ENCODE measurements at places on chromosomes 7 and 10.

- DNase-seq: no peak
These were observed 95.8 kb upstream of the AGBL3 start for GRCh38 chr7:134890246-134891240.

DNA sequence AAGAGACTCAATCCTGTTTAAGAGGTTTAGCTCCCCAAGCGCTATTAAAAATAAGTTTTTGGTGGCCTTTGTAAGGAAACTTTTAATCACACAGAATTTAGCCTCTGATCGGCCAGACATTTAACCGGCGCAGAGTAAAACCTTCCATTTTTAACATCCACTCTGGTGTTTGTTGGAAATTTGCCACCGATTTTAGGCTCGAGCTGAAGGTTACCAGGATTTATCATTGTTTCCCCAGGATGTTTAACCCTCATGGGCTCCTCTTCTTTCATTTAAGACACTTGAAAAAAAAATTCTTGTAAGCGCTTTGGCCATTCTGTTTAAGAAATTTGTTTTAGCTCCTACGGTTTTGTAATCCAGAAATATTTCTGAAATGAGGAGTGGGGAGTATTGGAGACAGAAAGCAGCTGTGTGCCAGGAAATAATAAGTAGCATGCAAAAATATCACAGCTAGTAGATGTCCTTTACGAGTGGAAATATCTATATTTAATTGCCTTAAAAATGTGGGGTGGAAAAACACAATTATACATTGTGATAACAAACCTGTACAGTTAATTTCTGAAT, 3.4 kb downstream of the NEUROD6 start:
- DNase-seq: no peak

GRCh38 chr7:30330134-30331111, 46.0 kb downstream of the ZNRF2 start:
- DNase-seq: no peak

- peak; percentile 86 for DNase-seq
These were observed 5.3 kb upstream of the TMEM139 start for GRCh38 chr7:143279186-143280098.

- DNase-seq: no peak
These were observed at the start of gene C7orf33 for GRCh38 chr7:148590471-148590870. TSS of gene C7orf33 (plus strand) at chr7:148590766. CDS start at chr7:148590926, 160 bp downstream.

DNA sequence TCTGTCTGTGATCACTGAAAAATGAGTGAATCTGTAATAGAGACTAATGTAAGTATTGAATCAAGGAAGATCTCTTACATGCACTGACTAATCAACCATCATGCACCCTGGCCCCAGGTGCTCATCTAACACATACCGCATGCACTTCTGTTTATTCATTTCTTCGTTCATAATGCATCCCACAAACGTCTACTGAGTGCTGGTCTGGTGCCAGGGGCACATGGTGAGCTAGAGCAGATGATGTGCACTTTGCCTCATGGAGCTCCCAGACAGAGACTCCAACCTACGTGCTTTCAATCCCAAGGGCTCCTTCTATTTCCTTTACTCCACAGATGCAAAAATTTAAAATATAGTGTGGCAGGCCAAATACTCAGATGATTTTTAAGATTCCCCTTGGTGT, 10.7 kb downstream of the C10orf90 start:
- no peak for DNase-seq

DNA sequence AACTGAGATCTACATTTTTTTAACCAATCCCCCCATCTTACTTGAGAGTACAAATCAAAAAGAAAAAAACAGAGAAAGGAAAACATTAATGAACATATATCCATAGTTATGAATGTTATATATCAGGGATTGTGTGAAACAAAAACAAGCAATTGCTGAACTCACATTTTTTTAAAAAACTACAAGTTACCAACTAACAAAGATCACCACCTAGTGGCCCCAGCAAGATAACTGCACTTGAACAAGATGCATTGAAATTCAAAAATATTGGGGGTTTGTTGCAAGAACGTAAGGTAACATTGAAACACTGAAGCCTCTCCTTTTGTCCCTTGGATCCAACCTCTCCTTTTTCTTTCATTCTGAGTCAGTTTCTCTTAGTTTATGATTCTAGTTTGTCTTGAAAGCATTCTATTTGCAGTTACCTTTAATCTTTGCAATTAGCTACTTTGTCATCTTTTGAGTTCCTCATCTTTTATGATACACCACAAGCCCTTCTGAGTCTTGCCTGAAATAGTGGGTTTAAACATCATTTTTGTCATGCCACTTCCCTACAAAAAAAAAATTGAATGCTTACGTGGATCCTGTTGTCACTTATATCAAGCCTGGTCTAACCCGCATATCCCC, 87.3 kb upstream of the TES start:
- DNase-seq: peak; percentile 1

GRCh38 chr10:11663763-11664555, 52.5 kb upstream of the USP6NL start:
- DNase-seq: no peak

GRCh38 chr7:41705109-41705901, 2.4 kb upstream of the INHBA start:
- peak; percentile 30 for DNase-seq

GRCh38 chr10:76244061-76244686, 812.8 kb downstream of the LRMDA start:
- peak; percentile 16 for DNase-seq
